ENCODE measurements at places on chromosomes 3 and 15.

DNA sequence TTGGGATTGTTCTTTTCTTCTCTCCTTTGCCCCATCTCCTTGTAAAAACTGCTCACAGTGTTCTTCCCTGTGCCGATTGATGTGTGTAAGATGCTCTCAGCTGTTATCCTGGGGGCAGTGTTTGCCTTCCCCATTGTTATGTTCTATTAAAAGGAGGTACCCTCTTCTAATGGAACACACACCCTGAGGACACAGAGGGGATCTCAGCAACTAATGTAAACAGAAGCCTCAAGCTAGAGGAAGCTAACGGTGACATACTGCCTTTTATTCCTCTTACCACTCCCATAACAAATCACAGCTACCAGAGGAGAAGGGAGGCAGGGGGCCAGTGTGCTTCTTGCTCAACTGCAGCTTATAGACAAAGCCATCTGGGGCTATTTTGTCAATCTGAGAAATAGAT is 2.2 kb downstream of the TAGLN3 start:
- no peak for DNase-seq

DNA sequence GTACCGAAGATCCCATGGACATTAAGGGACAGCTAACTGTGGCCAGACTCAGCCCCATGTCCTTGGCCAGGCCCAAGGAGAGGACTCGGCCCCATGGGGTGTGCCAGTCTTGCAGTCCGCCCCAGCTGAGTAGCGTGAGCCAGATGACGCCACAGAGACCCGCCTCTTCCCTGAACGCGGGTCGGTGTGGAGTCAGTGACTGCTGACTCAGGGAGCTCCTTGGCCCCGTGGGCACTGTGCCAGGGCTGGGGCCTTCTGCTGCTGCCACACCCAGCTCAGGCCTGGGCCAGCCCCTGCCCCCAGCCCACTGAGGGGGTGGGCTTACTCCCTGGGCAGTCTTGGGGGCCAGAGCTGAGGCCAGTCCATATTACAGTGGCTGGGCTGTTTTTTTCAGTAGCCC is 52.8 kb downstream of the PLXNA1 start:
- no peak for DNase-seq

- DNase-seq = no peak
Measured at GRCh38 chr3:18010001-18010400, 267.6 kb upstream of the TBC1D5 start.

GRCh38 chr15:51307811-51308210 is 30.6 kb downstream of the CYP19A1 start:
- DNase-seq = no peak

DNA sequence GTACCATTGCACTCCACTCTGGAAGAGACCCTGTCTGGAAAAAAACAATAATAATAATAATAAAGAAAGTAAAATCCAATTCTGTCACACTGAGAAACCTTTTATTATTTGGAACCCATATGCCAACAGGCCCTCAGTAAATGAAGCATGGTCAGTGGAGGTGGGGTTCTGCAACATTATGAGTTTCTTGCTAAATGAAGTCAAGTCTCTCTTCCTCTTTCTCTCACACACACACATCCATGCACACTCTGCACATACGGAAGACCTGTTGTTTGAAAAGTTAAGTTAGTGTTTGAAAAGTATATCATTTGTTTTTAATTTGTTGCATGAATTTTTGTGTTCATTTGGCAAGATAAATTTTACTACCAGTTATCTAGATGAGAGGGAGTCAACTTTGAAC is 27.8 kb downstream of the GAP43 start:
- no peak for DNase-seq

DNA sequence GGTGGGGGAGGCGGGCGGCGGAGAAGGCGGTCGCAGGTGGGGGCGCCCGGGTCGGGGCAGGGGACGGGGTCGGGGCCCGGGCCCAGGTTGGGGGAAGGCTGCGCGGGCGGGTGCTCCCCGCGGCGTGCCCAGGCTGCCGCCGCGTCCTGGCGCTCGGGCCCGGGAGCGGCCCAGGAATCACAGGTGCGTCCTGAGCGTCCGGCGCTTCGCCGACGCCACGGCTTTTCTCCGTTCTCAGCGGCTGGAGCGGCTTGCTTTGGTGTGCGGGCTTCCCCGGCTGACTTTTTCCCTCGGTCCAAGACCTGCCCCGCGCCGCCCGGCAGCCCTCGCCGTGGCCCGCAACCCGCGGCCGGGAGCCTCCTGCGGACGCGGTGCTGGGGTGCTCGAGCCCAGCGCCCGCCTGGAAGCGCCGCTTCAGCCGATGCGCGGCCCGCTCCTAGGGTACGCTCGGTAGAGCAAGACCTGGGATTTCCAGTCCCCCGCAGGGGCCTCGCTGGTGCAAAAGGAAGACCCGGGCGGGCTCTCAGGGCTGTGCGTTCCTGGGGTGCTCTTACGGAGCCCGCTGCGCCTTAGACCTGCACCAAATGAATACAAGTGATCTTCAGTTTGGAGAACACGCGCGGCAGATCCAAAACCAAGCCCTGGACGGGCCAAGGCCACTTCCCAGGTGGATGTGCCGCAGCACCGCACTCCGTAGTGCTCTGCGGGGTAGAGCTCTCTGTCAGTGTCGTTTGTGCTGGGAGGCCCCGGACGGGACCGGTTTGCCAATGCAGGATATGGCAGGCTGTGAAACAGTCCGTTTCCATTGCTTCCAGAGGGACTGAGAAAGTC is 639 bp downstream of the NIPA1 start:
- DNase-seq = no peak

DNA sequence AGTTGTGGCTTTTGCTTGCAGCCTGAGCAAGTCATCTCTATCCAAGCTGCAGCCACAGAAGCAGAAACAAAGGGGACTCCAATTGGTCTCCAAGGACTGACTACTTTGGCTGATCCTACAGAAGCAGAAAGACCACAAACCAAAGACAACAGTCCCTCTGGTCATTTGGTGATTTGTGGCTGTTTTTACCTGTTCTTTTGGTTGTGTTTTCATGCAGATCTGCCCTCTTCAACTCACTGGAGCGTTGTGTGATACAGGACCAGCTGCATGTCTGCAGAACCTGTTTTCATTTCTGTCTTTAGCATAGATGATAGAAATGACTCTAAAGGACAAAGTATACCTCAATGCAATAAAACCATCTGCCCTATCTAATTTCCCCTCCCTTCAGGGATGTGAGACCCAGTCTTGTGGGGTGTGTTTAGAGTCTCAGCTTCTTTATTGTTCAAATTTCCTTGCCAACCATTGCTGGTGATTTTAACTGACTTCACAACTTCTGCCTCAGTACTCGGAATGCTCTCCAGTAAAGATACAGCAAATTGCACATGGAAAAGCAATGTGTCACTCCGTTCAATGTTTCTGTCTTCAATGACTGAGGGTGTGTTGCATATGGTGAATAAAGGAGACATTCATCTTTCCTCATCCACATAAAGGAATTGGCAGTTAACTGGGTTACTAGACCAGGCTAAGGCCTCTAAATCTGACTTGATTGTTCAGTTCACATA is 48.9 kb upstream of the SLC7A14 start:
- no peak for DNase-seq

- no peak for DNase-seq
Measured at GRCh38 chr3:45043728-45044299, 17.7 kb downstream of the CLEC3B start.

DNA sequence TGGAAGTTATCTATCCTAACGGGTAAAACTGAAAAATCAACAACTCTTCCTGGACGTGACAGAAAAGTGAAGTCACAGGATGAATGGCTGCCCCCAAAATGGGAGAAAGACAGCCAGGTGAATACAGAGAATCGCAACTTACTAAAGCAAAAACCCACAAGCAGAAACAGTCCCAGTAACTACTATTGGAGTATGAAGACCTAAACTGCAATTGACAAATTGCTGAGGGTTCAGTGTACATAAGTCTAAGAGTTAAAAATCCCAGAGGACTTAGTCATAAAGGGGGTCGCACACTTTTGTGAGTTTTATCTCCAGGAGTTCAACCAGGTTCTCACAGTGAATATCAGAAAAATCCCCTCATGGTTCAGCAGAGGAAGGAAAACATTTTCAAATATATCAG is 56.8 kb upstream of the IMPG2 start:
- DNase-seq = no peak

- DNase-seq = no peak
Measured at GRCh38 chr3:5520237-5520636, 332.7 kb downstream of the EDEM1 start.

- no peak for DNase-seq
Measured at GRCh38 chr3:52405601-52406110, 39.2 kb downstream of the SEMA3G start.

GRCh38 chr15:55168350-55168974 is 28.3 kb downstream of the RSL24D1 start:
- no peak for DNase-seq

DNA sequence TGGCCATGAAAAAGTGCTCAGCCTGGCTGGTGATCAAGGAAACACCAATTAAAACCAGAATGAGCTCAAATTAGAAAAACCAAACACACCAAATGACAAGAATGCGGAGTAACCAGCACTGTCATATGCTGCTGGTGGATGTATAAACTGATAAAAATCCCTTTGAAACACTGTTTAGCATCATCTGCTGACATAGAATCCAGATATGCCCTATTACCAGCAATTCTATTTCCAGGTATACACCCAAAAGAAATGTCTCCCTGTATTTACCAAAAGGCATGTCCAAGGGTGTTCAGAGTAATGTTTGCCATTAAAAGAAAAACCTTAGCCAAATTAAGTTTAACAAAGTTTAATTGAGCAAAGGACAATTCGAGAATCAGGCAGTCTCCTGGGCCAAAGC is 138.6 kb downstream of the FMN1 start:
- no peak for DNase-seq

GRCh38 chr3:34895841-34896240 is 743.5 kb upstream of the ARPP21 start:
- no peak for DNase-seq

GRCh38 chr3:142904639-142905436 is 16.0 kb upstream of the PCOLCE2 start:
- no peak for DNase-seq

GRCh38 chr15:90044916-90045371 is 43.8 kb downstream of the ZNF710 start:
- no peak for DNase-seq

GRCh38 chr3:128770387-128770786 is 44.4 kb downstream of the RAB7A start:
- DNase-seq = no peak

DNA sequence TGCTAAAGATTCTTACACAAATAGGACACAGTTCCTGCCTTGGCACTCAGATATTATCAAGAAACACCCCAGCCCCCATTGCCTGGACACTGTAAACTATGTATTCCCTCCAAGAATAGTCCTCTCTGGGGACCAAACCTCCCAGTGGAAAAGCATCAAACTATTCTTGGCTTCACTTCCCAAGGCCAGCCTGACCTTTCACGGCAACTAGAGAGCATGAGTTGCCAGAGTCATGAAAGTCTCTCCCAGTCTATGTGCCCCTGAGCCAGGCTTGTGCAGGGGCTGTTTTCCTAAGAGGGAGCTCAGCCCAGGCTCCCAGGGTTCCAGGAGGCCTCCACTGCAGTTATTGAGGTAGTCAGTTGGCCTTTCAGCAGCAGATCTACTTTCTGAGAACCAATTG is 251.9 kb upstream of the TGFBR2 start:
- DNase-seq = no peak

DNA sequence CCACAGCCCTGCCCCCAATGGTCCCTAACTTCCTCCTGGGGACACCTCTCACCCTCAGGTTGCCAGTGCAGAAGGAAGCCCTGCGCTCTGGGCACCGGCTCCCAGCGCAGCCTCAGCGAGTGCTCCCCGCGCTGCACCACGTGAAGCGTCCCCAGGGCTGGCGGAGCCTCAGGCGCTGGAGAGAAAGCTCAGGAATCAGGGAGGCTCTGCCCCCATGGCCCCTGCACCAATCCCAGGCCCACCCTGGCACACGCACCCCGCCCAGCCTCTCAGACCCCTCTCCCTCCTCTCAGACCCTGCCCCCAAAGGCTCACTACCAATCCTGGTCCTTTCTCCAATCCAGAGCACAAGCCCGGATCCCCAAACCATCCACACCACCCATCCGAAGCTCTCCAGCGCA is 6.9 kb downstream of the COL7A1 start:
- DNase-seq = no peak

GRCh38 chr15:25688166-25688565 is 175.0 kb downstream of the ATP10A start:
- no peak for DNase-seq

DNA sequence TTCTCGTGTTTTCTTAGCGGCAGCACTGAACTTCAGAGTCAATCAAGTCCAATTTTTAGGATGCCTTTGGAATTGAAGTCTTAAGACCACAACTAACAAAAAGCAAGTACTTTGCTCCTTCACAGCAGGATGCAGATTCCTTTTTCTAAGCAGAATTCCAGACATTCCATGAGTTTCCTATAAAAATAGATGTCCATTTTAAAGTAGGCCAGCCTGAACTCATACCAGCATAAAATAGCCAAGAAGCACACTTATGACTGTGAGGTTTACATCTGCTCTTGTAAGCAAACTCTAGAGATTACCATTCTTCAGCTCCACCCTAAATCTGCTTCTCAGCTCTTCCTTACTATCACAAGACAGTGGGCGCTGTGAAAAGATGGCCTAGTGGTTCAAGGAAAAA is 85.8 kb downstream of the THBS1 start:
- no peak for DNase-seq

GRCh38 chr15:59764775-59765174 is 75.7 kb upstream of the BNIP2 start:
- no peak for DNase-seq

GRCh38 chr15:36334059-36334458 is 245.4 kb upstream of the CDIN1 start:
- no peak for DNase-seq

DNA sequence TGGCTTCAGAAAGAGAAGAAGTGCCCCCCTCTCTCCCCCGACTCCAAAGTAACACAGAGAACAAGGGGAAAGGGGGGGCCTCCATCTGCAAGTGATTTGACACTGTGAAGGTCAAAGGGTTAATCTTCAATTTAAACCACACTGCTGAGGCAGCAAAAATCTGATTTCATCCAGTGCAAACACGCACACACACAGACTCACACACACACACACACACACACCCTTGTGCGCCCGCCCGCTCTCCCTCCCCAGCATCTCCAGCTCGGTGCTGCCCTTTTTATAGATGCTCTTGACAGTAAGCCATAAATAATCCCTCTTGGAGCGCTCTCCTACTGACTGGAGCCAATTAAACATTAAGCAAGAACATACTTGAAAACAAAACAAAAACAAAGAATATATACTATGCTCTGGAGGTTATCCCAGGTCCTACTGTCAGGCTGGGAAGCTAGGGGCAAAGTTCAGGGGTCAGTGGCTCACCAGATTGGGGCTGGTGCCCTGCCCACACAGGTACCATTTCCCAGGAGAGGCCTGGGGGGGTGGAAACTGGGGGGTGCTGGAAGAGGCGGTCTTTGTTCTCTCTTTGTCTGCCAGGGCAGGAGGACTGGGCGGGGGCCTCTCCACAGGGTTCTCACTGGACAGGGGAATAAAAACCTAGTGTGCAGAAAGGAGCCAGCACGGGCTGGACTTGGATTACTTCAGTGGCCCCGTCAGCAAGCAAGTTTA is 16.3 kb downstream of the BMF start:
- DNase-seq = peak; percentile 86
